G401 (cell line): ENCODE measurements at places on chromosomes 6 and 20. TPM values are rescaled to one million over a fixed set of nuclear protein-coding genes. Genes with fewer than 3 reads are reported as not detected.

GRCh38 chr6:108437821-108438220 lies 122.9 kb upstream of the FOXO3 start:
- no peak for DNase-seq

DNA sequence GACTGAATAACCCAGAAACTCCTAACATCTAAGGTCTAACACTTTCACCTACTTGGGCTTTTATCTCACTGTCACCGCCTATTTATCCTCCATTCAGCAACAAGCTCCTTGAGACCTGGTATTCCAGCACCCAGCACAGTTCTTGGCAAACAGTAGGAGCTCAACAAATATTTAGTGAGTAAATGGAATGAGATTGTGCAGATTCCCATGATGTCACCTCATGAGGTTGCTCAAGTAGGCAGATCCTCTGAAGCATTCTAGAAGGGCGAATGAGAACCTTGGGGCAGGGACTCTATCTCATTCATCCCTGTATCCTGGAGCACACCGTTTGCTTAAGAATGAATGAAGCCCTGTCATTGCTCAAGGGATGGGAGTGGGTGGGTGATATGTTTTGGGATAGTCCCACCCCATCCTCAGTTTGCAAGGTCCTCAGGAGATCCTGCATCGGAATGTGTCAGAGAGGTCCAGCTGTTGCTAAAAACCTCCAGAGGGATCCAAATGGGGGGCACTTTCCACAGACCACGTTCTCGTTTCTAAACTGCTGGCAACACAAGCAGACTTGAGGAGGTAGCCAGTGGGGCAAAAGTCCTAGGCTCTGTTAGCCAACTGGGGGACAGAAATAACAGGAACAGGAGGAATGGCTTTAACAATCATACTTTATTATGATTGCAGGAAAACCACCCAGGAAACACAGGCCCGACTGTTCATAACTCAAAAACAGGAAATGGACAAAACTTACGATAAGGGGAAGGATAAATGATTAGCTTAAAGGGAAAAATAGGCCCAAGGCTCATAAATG lies 42.0 kb downstream of the EDN1 start:
- no peak for DNase-seq

GRCh38 chr20:38395165-38395564 lies 40.0 kb downstream of the SNHG17 start:
- no peak for DNase-seq

DNA sequence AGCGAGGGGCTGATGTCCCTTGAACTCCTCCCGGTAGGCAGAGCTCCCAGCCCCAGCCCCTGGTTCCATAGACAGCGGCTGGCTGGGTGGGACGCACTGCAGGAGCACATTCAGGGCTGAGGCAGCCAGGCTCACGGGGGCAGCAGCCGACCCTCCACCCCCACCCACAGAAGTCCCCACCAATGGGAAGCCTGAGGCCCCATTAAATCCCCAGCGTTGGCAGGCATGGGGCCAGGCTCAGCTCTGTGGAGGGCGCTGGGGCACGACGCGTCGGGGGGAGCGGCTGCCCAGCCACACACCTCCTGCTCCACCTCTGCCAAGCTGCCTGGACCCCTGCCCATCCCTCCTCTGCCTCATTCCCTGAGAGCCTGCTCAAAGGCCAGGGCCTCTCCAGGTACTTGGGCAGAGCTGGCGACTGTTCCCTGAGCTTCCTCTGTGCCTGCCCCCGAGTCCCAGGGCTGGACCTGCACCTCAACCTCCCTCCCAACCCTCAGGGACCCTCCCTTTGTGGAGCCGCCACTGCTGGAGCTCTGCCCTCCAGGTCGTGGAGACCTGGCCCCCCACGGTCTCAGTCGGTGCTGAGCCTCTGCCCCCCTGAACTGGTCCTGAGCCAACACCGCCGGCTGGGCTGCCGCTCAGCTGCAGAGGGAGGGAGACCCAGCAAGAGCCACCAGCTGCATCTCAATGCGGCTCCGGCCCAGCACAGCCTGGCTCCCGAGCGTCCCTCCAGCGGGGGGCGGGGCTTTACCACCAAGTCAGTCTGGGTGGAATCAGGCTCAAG lies 9.1 kb downstream of the CHRNA4 start:
- peak; percentile 51 for DNase-seq

DNA sequence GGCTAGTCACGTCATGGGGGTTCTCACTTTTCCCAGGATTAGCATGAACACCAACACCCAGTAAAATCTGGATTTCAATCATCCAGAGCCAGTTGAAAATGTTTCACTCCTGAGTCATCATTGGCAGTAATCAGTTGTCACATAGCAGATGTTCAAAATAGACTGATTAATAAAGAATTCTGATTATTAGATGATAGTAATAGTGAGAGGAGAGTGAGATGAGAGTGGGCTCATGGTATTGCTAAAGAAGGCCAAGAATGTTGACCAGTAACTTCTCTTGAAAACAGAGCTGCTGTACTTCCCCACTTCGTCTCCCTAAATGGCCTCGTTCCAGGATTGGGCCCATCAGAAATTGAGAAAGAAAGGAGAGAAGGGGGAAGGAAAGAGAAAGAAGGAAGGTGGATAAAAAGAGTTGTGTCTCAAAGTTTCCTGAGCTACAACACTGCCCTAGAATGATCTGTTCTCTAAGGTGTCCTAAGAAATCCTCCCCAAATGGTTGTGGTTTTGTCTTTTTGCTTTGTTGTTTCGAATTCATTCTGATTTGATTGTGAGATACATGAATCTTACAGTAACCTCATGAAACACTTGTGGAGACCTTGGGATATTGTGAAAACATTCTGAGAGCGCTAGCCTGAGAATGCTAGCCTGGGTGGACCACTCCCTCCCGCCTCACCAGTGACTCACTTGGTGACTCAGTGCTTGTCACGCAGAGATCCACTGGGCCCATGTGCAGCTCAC lies 502.2 kb upstream of the JARID2 start:
- no peak for DNase-seq

- DNase-seq: no peak
Measured at GRCh38 chr6:110660066-110660655, 155.1 kb downstream of the CDK19 start.

- DNase-seq: no peak
Measured at GRCh38 chr6:40568062-40568708, 19.0 kb downstream of the LRFN2 start.

DNA sequence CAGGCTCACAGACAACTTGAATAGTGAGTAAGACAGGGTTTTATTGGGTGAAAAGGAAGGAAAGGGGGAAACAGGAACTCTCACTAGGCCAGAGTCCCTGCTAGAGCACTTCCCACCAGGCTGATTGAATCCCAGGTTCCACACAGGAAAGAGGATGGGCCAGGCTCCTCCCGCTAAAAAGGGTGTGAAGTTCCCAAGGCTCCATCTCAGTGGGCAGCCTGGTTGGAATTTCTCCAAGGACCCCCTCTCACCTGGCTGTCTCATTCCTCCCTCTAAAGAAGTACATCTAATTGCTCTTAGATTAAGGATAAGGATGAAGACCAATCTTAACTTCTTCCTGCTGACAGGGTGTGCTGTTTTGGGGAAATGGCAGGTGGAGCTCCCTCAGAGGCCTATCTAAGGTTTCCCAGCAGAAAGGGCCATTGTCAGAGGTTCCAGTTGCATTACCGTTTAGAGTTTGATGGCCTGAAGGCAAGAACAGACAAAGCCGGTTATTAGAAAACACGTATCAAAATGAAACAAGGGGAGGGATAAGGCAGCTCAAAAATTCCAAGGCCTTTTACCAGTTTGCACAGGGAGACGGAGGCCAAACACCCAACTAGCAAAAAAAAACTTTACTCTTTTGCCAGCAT lies 21.5 kb downstream of the COL19A1 start:
- no peak for DNase-seq

- DNase-seq: no peak
Measured at GRCh38 chr6:88262332-88262731, 96.2 kb upstream of the CNR1 start.

- no peak for DNase-seq
Measured at GRCh38 chr6:25137916-25138232, 141.3 kb upstream of the CARMIL1 start.

GRCh38 chr6:112443179-112444065 lies 96.3 kb downstream of the RFPL4B start:
- DNase-seq: peak; percentile 21

- DNase-seq: no peak
Measured at GRCh38 chr6:20946022-20946421, 411.8 kb downstream of the CDKAL1 start.

GRCh38 chr20:54763366-54763765 lies 288.0 kb downstream of the DOK5 start:
- DNase-seq: no peak

GRCh38 chr20:1489764-1490436 lies 1.3 kb downstream of the SIRPB2 start:
- no peak for DNase-seq

DNA sequence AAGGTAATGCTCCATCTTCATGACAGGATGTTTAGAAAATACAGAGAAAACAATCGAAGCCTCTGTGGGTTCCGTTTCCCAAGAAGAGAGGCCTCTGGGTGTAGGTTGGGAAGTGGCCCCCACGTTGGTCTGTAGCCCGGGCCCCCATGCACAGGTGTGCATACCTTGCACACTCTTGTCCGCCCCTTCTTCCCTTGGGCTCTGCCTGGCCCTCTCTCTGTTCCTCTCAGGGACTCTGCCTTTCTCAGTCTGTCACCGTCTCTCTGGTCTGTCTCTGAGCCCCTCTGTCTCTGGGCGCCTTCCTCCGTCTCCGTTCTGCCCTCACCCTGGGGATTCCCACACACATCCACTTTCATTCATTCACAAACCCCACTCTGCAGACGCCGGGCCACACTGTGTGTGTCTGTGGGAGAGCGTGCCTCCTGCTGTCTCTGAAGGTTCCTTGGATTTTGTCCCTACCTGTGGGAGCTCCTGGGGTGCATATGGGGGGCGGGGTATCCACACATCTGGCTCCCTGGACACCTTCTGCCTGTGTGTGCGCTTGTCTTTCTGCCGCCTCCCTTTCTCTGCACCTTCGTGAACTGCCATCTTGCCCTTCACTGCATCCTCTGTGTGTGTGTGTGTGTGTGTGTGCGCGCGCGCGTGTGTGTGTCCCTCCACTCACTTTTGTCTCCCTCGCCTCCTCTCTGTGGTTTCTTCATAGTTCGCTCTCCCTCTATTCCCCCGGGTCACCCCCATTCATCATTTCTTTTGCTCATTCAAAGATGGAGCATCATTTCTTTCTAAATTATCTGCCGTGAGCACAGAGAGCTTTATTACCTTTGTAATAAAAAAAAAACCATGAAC lies 75.3 kb downstream of the SRC start:
- DNase-seq: no peak

- DNase-seq: no peak
Measured at GRCh38 chr20:11231742-11232648, 558.2 kb upstream of the JAG1 start.

DNA sequence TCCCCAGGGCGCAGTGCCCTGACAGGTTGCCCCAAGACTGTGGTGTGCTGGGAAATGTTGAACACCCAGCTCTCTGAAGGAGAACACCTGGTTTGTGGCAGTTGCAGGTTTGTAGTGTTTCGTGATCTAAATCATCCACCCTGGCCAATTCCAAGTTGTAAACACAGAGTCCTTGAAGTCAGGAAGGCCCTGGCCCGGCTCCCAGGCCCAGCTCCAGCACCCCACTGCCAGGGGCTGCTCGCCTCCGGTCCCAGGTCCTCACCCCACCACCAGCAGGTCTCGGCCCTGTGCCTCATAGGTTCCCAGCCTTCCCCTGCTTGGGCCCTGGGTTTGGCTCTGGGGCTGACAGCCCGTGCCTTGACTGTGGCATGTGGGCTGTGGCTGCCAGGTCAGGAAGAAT lies 121.4 kb upstream of the MLN start:
- no peak for DNase-seq

GRCh38 chr6:116571683-116572000 lies 338 bp downstream of the RWDD1 start:
- DNase-seq: no peak

- no peak for DNase-seq
Measured at GRCh38 chr6:29376003-29376402, 912 bp upstream of the OR12D3 start.

GRCh38 chr6:131721161-131721560 lies 10.3 kb upstream of the CTAGE9 start:
- no peak for DNase-seq

DNA sequence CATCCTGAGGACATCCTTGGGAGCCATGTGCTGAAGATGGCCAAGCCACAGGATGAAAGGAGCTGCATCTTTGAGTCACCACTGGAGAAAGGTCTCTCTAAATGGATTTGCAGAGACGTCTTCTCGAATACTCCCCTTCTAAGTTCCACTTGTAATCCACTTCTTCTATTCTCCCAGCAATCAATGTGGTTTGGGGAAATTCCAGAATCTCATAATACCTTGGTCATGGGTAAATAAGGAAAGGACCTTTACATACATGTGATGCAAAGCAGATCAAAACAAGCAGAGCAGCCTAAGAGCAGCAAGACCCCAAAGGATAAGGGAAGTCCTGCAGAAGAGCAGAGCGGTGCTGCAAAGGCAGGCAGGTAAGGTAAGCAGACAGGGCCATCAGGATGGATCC lies 35.3 kb downstream of the TRIM38 start:
- no peak for DNase-seq

DNA sequence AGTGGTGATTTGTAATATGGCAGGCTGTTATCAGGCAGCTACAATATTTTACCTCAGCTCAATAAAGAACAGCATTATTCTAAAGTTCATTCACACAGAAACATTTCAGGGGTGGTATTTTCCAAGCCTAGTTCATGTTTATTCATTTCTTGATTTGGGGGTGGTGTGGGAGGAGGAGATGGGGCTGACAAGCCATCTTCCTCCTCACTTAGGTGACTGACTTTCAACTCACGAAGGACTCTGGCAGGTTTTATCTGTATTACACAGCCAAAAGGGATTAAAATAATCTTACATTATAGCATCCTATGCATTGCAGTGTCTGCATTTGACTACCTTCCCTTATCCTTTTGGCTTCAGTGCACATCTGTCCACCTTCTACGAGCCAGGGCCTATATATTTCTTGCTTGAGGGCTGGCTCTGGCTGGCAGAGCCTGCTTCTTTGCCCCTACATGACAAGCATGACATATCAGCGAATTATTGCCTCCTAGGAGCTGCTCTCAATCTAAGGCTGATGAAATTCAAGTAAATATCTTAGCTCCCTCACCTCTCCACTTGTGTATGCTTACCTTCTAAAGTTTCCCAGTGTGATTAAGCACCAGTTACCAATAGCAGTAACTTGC lies 20.0 kb downstream of the KHDRBS2 start:
- DNase-seq: no peak

Gene BTN3A1
- total RNA-seq: 1.4 and 2.2 TPM in 2 replicates

Gene KAT14
- total RNA-seq: 15.4 and 33.7 TPM in 2 replicates

Gene SPO11
- total RNA-seq: not detected in 2 replicates

Gene PLEKHG1
- not detected in 2 replicates for total RNA-seq

Gene NKX2-4
- total RNA-seq: not detected in 2 replicates

Gene DAAM2
- under 0.01 and 1.1 TPM in 2 replicates for total RNA-seq

Gene ACSS2
- 45.4 and 65.8 TPM in 2 replicates for total RNA-seq

Gene RSPO4
- total RNA-seq: not detected in 2 replicates

Gene SESN1
- 25.0 and 36.0 TPM in 2 replicates for total RNA-seq
